ENCODE measurements at places on chromosomes 3 and 15.

- no peak for DNase-seq
These were observed 22.6 kb downstream of the RYK start for GRCh38 chr3:134228035-134228434.

- DNase-seq: no peak
These were observed 31.8 kb downstream of the UMPS start for GRCh38 chr3:124761935-124762660.

DNA sequence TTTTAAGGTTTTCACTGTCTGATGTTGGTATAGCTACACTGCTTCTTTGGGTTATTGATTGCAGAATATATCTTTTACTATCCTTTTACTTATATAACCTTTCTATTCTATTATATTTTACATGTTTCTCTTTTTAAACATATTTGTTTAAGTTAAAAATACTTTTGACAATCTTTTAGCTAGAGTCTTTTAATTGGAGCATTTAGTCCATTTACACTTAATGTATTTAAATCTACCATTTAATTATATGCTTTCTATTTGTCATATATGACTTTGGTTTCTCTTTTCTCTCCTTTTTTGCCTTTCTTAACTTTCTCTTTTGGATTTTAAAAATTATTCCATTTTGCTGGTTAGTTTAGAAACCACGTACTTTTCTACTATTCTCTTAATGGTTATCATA is 53.7 kb upstream of the PRR23C start:
- no peak for DNase-seq

DNA sequence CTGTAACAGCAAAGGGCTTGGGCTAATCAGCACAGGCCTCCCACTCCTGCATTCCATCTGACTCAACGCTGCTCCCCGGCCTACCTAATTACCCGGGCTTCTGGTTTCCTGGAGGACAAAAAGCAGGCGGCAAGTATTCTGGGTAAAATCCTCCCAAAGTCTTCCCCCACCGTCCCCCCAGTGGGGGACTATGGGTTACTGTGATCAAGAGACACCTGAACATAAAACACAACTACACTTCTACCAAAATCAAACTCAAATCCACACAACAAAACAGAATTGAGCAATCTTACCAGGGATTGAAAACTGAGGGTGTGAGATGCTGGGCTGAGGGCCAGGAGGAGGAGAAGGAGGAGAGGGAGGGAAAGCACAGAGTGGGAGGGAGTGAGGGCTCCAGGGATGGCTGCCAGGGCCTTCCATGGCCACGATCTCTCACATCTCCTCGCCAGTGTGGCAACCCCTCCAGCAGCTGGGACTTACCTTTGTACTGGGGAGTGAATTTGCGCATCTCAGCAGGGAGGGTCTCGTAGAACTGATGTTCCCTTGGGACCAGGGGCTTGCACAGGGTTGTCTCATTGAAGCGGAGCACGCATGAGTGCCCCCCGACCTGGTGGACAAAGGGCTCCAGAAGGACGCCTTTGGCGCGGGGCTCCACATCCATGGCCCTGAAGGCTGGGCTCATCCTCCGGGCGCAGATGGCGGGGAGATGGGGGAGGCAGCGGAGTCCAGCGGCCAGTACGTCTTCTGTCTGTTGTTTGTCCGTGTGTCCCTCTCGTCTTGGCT is 9.1 kb upstream of the NCKIPSD start:
- peak; percentile 78 for DNase-seq
